ENCODE measurements at places on chromosomes 7 and 10.

- no peak for DNase-seq
These were observed 27.4 kb upstream of the DGKI start for GRCh38 chr7:137873979-137874777.

- no peak for DNase-seq
These were observed 91.4 kb upstream of the PIK3CG start for GRCh38 chr7:106773721-106774120.

GRCh38 chr7:24987331-24987842, 7.4 kb upstream of the OSBPL3 start:
- DNase-seq, result no peak

GRCh38 chr7:36871355-36871738, 147.1 kb upstream of the AOAH start:
- DNase-seq, result no peak

GRCh38 chr10:1522237-1522636, 215.1 kb downstream of the ADARB2 start:
- peak; percentile 35 for DNase-seq

GRCh38 chr7:69871886-69872569, 273.8 kb downstream of the AUTS2 start:
- DNase-seq, result peak; percentile 69

DNA sequence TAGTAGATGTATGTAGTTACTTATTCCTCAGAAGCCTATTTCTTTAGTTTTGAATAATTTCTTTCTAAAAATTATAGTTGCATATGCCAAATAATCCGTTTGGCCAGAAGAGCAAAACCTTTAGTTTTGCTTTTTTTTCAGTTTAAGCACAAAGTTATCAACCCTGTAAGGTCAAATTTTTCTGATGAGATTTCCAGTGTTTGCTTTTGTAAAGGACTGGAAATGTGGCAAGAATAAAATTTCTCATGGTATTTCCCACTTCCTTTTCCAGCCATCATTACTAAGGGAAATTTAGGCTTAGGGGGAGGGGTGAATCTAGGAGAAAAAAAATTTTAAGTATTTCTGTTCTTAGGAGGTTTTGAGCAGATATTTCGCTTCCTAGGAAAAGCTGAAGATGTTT, 7.6 kb downstream of the CALD1 start:
- no peak for DNase-seq

DNA sequence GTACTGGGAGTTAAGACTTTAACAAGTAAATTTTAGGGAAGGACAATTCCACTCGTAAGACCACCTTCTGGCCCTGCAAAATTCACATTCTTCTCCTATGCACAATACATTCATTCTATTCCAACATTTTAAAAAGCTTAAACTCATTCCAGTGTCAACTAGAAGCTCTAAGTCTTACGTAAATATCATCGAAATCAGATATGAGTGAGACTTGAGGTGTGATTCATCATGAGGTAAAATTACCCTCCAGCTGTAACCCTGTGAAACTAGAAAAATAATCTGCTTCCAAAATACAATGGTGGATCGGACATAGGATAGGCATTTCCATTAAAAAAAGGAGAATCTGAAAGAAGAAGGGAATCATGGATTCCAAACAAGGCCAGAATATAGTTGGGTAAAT, 370.3 kb downstream of the CDC14C start:
- no peak for DNase-seq

DNA sequence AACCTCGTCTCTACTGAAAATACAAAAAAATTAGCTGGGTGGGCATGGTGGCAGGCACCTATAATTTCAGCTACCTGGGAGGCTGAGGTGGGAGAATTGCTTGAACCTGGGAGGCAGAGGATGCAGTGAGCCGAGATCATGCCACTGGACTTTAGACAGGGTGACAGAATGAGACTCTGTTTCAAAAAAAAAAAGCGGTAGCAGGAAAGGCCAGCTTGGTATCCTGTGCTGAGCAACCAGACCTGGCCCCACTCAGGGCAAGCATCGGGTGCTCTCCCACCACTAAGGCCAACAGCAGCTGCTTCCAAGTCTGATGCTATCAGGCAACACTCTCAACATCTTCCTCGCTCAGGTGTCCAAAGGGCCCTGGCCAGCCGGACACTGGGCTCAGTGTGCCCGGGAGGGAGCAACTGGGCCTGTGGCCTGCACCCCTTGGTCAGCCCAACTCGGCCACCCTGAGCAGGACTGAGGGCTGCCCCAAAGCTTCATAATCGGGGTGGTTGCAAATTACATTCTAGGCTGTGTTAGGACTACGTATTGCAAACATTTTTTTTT, 44.3 kb upstream of the MSMB start:
- peak; percentile 41 for DNase-seq

GRCh38 chr10:11345224-11346054, 266.0 kb downstream of the USP6NL start:
- DNase-seq, result peak; percentile 4

- peak; percentile 77 for DNase-seq
These were observed 26.4 kb downstream of the CDK6 start for GRCh38 chr7:92809760-92810573.

DNA sequence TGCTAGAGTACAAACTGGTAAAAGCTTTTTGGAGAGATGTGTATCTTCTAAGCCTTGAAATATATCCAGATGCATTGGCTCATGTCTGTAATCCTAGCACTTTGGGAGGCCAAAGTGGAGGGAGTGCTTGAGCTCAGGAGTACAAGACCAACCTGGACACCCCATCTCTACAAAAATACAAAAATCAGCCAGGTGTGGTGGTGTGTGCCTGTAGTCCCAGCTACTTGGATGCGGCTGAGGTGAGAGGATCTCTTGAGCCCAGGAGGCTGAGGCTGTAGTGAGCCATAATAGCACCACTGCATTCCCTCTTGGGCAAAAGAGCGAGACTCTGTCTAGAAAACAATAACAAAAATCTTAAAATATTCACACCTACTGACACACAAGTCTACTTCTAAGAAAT, 25.6 kb downstream of the TMEM209 start:
- no peak for DNase-seq

DNA sequence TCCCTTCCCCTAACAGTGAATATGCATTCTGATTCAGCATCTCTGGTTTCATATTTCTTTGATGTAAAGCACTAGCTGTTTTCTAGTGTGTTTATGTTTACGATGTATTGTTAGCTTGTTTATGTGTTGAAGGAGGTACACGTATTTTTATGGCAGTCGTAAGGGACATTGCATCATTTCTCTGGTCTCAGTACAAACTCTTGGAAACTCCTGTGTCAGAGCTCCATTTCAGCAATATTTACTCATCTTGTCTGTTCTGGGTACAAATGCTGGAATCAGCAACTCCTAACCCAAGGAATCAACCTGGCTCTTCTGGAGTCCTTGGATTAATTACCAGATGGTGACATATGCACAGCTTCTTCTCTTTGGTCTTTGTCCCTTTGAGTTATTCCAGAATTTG, 270.0 kb upstream of the PLXDC2 start:
- no peak for DNase-seq

DNA sequence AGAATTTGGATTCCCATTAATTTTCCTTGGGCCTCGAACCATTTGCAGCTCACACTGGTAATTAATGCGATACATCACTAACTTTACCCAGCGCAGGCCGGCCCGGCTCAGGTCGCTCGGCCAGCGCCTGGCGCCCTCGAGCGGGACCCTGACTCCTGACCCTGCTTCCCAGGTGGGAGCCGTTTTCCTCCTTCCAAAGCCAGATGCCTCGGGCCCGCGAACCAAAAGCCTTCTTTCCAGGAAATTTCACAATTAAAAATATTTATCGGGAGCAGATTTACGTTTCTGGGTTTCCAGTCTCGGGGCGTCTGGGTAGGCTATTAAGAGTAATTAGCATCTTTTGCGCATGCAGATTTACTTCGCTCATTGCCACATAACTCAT, 12.2 kb downstream of the LBX1 start:
- no peak for DNase-seq
